ENCODE measurements at places on chromosomes 6 and 20. TPM values are rescaled to one million over a fixed set of nuclear protein-coding genes. Genes with fewer than 3 reads are reported as not detected.

The OR2B6 gene
- not detected for total RNA-seq

The TBXT gene
- total RNA-seq = 2.2 TPM

- no peak for DNase-seq
These were observed 181.9 kb downstream of the GMPR start for GRCh38 chr6:16420337-16420714.

The ABHD16B gene
- total RNA-seq = not detected

DNA sequence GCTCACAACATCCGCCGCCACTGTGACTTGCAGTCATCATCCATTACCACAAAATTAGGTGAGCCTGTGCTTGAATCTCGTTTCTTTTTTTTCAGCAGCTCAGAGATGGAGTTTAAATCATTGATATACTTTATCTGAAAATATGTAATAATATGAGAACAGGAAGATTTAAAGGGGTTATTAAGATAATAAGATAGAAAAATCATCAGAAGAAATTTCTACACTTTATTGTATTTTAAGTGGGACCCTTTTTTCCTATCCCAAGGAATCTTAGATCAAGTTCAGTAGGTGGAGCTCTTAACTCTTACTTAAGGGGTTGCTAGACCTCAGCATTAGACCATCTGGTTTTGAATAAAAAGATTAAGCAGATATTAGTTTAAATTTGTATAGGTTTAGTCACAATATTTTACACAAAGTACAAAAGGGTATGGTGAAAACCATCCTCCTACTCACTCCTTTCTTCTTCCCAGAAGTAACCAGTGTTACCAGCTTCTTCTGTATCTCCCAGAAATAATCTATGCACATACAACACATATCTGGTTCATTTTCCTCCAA is 9.4 kb upstream of the NCOA7 start:
- peak; percentile 72 for DNase-seq

DNA sequence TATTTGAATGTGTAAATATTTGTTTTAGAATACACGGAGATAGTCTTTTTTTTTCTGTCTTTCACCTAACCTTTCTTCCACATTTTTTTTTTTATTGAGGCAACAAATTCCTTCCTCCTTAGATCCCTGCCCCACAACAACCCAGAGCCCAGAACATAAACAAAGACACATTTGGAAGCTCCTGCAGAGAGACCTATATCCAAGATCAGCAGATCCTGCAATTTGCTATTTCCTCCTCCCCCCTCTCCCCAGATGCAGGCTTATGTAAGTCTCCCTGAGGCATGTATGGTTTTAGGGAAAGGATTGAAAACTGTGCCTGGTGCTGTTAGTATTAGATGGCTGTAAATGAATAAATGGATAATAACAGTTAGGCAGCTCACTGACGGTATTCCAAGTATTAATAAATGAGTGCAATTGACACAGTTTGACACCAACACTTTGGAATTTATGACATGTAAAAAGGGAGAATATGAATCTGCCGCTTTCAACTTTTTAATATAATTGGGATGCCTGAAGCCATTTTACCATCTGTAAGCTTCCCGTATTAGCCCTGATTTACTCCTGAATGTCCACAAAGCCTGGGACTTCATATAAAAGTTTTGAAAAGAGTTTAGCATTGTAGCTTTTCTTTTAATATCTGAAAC is 608.3 kb upstream of the CITED2 start:
- peak; percentile 62 for DNase-seq

DNA sequence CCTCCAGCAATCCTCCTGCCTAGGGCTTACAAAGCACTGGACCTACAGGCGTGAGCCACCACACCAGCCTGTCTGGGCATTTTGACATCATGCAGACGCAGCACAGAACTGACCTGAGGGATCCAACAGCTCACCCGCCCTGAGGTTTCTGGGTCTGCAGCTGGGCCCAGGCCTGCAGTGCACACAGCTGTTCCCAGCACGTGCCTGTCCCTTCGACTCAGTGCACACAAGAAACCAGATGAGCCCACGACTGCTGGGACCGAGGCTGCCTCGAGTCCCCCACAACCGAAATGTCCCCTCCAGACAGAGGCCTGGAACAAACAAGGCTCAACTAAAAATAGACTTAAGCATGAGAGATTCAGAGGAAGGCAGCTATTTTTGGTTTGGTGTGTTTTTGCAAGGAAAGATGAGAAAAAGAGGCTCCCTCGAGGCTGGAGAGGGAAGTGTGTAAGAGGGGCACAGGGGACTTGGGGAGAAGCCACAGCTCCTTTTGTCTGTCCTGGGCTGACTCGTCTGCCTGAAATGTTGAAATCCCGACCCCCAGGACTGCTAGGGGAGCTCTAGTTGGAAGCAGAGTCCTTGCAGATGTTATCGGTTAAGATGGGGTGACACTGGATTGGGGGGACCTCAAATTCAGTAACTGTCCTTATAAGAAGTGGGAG is 66.3 kb downstream of the YTHDF1 start:
- no peak for DNase-seq

The TRERF1 gene
- total RNA-seq = 3.8 TPM

DNA sequence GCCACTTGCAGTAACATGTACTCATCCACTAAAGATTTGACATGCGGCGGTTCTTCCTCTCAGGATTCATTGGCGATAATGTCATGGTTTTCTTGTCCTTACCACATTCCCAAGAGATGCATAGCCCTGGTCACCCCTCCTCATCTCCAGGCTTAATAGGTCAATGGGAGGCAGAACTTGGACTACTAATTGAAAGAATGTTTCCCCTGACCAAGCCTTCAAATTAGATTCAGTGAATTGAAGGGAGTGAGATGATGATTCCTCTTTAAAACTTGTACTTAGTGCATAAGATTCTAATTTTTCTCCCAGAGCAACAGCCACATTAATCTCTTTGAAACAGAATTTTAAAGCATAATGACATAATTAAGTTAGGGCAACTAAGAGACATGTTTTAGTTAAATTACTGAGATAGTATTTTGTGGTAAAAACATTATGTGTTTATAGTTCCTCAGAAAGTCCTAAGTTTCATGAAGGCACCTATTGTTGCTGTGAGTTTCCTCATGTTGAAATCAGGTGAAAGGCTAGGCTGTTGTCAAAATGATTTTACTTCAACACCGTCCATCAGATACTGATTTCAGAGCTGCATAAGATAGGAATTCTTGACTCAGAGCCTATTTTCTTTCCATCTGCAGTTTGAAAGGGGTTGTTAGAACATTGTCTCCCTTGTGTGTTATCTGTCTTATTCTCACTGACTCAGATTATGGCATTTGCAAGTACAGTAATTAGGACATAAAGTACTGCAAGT is 48.5 kb downstream of the STK4 start:
- no peak for DNase-seq

The NHLRC1 gene
- not detected for total RNA-seq

DNA sequence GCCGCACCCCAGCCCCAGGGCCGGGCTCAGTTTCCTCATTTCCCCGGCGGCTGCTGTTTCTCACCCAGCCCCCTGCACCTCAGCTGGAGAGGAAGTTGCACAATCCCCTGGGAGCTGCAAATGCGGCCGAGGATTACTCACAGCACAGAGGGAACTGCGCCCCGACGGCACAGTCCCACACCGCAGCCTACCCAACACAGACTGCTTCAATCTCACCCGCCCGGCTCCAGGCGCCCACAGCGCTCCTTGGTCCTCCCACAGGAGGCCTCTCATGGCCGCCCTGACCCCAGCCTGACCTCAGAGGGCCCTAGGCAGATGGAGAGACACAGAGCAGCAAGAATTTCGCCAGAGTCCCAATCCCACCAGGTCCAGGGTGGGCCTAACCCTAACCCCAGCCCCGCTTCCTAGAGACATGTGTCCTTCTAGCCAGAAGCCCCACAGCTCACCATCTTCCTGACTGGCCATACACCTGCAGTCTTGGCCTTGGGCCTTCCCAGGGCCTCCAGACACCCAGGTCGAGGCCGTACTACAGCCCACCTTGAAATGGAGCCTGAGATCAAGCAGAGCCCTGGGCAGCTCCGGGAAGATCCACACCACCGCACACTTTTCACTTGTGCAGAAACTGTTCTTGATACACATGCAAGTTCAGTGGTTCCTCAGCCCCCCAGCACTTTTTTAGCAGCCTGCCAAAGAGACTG is 11.7 kb downstream of the TFEB start:
- DNase-seq = no peak

The PSMB9 gene
- 20.2 TPM for total RNA-seq

DNA sequence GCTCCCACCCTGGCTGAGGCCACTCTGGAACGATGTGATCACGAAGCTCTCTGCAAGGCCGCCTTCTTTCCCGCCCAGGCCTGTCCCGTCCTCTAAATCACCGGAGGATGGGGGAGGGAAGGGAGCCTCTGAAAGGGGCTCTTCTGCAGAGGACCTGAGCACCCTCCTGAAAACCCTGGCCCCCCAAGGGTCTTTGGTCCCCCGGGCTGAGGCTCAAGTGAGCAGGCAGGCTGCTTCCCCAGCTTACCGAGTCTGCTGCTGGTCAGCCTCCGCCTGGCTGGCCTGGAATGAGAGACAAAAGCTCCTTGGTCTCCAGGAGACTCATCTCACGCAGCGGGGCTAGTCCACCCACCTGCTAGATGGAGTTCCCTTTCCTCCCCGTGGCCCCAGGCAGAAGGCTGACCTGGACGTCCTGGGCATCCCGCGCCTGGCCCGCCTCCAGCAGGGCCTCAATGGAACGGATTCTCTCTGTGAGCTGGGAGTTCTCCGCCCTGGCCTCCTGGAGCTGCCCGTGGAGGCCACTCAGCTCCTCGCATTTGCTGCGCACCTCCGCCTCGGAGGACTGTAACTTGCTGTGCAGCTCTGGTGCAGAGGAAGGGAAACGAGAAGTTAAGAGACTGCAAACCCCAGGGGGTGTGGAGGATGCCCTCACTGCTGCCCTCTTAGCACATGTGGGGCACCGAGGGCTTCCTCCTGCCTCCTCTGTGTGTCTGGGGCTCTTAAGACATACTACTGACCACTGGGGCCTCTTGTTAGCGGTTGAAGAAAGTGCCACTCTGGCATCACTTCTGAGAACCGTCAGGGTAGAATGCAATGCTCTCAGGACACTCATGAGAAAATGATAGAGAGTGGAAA is 54.7 kb downstream of the RRBP1 start:
- DNase-seq = no peak

DNA sequence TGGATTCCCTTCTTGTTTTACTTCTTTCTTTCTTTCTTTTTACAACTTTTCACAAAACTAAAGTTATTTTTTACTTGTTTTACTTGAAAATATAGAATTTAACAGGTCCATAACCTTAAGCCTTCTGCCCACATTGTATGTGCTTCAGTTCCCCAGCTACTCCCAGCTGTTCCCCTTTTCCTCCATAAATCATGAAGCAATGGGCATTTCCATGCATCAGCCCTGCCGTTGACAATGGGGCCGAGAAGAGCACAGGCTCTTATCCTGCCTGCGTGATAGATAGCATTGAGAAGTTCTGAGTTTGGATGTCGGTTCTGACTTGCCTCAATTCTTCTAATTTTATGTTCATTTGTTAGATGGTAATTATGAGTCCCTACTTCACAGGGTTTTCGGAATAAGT is 583.8 kb downstream of the CDH26 start:
- DNase-seq = no peak

- DNase-seq = no peak
These were observed 142.5 kb upstream of the ID4 start for GRCh38 chr6:19694697-19695096.

The RAET1L gene
- not detected for total RNA-seq

- DNase-seq = peak; percentile 65
These were observed 170.2 kb downstream of the PREX1 start for GRCh38 chr20:48657426-48658197.

DNA sequence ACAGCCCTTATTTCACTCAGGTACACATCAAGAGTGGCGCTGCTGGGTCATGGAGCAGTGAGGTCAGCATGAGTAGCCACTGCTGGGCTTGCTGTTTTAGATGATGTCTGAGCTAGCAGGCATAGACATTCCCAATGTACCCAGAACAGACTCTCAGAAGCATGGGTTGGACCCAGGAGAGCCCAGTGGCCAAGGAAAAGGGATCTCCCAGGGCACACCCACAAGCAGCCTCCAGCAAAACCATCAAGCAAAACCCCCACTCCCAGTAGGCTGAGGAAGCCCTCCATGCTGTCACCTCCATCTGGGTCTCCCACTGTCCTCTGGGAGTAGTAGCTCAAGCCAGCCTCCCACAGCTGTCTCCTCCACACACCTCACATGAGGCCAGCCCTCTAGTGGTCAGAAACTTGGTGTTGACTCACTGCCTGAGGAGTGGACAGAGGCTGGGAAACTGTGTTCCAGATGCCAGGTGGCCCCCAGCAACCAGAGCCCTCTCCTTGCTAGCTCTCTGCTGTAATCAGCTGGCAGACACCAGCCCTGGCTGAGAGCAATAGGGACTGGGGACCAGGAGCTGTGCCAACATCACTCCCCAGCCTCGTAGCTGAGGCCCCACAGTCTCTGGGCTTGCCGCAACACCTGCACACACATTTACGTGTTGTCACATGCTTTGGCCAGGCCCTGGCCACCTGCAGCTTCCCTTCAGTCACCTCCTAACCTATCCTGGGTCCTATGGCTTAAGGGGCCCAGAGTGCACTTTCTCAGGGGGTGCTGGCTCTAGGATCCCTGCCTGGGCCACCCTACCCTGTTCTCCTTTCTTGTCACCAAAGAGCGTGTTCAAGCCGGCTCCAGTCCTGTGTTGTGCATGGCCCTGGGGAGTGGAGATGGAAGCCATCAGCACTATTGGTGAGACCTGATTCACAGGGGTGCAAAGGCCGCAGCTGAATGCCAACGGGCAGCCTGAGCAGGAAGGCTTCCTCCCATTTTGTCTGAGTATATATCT is 1.9 kb upstream of the AP5S1 start:
- DNase-seq = peak; percentile 56

The SGK2 gene
- total RNA-seq = not detected

- no peak for DNase-seq
These were observed 94.8 kb downstream of the STXBP5 start for GRCh38 chr6:147299035-147299434.

GRCh38 chr6:89555806-89556205 is 82.7 kb downstream of the LYRM2 start:
- DNase-seq = no peak

- no peak for DNase-seq
These were observed 256.9 kb upstream of the PLCB4 start for GRCh38 chr20:8811801-8812594.

The IRF4 gene
- not detected for total RNA-seq

DNA sequence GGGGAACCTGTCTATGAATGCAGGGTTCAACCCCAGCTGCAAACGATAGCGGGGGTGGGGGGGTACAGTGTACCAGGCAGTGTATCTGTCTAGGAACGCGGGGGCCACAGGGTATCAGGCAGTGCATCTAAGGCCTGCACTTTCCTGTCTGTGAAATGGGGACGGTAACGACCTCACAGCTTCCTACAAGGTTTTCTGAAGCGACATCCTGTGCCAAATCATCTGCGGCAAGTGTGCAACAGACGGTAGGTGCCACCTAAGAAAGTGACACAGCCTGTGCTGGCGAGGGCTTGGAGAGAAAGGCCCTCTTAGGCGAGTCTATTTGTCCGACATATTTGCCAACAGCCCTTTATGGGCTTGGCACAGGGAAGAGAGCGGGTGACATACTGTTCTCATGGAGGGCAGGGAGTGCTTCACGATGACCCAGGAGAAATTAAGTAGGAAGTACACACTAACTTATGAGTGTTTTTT is 3.8 kb downstream of the DIDO1 start:
- DNase-seq = no peak

GRCh38 chr6:27295301-27296079 is 16.6 kb downstream of the POM121L2 start:
- DNase-seq = peak; percentile 54

All from G401 (cell line).